Esophagus muscularis mucosa (tissue), 4 donors: ENCODE measurements at places on chromosomes 11 and 22. TPM values are rescaled to one million over a fixed set of nuclear protein-coding genes. Genes with fewer than 3 reads are reported as not detected.

- DNase-seq: no peak
- H3K27me3 ChIP-seq: no peaks in the 10 kb centered on the region
These were observed 2.8 kb downstream of the SIPA1 start for GRCh38 chr11:65640483-65641296.

GRCh38 chr11:102142333-102142732 lies 32.1 kb downstream of the YAP1 start:
- peak overlapping the region; percentile 77 for H3K27ac ChIP-seq
- no peaks in the 10 kb centered on the region for H3K36me3 ChIP-seq
- peaks cover 55% of the 10 kb centered on the region for H3K4me1 ChIP-seq
- DNase-seq: no peak

DNA sequence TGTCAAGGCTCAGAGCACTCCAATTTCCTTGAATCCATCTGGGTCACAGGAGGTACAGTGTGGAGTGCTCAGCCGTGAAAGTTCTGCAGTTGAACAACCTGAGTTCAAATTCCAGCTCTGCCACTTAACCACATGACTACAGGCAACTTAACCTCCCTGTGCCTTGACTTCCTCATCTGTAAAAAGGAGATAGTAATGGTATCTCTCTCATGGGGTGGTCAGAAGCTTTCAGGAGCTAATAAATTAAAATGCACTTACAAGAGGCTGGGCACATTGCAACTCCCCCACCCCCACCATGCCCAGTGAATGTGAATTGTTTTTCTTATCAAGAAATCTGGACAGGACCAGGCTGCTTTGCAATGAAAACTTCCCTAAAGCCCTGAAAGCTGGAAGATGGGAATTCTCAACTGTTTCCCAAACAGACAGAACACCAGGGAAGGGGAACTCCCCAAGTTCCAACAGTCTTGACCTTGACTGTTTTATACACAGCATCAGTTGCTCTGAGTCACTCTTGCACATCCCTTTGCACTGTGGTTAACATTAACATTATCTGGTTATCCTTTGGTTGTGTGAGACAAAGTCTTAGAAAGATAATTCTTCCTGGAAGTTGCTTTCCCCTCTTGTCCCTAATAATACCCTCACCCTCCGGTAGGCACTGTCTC lies 137.0 kb downstream of the SLC1A2 start:
- peak overlapping the region; percentile 69 for H3K27ac ChIP-seq
- DNase-seq: no peak
- H3K4me1 ChIP-seq: peaks cover 4% of the 10 kb centered on the region
- H3K36me3 ChIP-seq: no peaks in the 10 kb centered on the region

The CARD18 gene
- total RNA-seq: not detected
